ENCODE measurements at places on chromosomes 7 and 10.

DNA sequence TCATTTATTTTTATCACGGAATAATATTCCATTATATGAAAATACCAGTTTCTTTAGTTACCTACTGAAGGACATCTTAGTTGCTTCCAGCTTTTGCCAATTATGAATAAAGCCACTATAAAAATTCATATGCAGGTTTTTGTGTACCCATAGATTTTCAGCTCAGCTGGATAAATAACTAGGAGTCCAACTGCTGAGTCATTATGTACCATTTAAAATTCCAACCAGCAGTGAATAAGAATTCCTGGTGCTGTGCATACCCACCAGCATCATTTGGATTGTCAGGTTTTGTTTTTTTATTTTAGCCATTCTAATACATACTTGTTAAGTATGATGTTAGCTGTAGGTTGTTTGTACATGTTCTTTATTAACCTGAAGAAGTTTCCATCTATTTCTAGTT is 14.5 kb downstream of the FAM24B start:
- DNase-seq = no peak

- DNase-seq = no peak
Measured at GRCh38 chr10:15518250-15518649, 147.2 kb upstream of the FAM171A1 start.

GRCh38 chr10:45432700-45433472 is 58.9 kb downstream of the ALOX5 start:
- no peak for DNase-seq

GRCh38 chr7:36207451-36208291 is 54.6 kb downstream of the EEPD1 start:
- DNase-seq = peak; percentile 63

DNA sequence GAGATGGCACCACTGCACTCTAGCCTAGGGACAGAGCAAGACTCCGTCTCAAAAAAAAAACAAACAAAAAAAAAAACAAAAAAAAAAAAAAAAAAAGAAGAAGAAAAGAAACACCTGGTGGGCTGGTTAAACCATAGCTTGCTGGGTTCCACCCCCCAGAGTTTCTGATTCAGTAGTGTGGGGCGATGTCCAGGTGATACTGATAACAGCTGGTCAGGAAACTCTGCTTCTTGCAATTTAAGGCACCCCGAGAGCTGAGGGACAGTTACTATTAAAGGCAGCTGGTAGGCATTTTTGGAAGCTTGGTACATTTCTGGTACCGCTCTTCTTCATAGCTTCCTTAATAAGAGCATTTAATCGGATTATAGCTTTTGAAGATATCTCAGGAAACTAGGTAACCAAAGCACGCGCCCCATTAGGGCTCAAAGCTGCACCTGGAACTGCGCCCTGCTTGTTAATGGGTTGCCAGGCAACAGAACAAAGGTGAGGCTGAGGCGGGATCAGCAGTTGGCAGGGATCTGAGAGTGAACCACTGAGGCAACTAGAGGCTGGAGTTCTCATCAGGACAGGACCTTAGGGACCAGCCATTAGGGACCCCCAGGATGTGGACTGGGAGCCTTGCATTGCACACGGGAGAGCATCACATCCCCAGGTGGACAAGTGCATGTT is 6.5 kb upstream of the SDK1 start:
- no peak for DNase-seq
